LHCN-M2 (cell line): ENCODE measurements at places on chromosomes 3 and 15. TPM values are rescaled to one million over a fixed set of nuclear protein-coding genes. Genes with fewer than 3 reads are reported as not detected.

CHRNA5 gene
- 5.5 and 9.6 TPM in 2 replicates for total RNA-seq

TEX55 gene
- not detected in 2 replicates for total RNA-seq

NKTR gene
- 26.4 and 35.1 TPM in 2 replicates for total RNA-seq

- DNase-seq = peak; percentile 13
These were observed 8.0 kb upstream of the SLC22A13 start for GRCh38 chr3:38257583-38257982.

DNA sequence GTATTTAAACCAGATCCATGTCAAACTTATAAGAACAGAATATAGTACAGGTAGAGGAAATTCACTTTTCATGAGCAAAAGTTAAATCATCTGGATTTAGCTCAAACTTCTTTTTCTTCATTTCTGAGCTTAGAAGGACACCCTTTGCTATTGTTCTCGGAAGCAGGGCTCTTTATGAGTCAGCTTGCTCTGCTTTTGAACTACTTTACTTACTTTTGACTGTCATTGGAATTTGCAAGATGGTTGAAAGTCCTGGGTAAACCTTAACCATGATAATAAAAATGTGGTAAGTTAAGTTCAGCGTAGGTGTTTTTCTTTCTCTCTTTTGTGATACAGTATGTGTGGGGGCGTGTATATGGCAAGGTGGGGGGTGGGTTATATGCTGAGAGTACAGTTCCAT lies 312.7 kb upstream of the DPH6 start:
- DNase-seq = no peak

BFSP2 gene
- total RNA-seq = not detected in 2 replicates

DNAH12 gene
- 0.77 and 1.6 TPM in 2 replicates for total RNA-seq

RGMA gene
- 1.7 TPM in 1 of 2 replicates, not detected in the other for total RNA-seq

GRCh38 chr3:194986208-194987043 lies 284.5 kb downstream of the XXYLT1 start:
- DNase-seq = no peak

GRCh38 chr15:85379403-85380131 lies 836 bp upstream of the AKAP13 start:
- peak; percentile 33 for DNase-seq

GRCh38 chr15:57746786-57747185 lies 40.3 kb downstream of the POLR2M start:
- no peak for DNase-seq

ABCC5 gene
- total RNA-seq = 18.9 and 26.7 TPM in 2 replicates

DNA sequence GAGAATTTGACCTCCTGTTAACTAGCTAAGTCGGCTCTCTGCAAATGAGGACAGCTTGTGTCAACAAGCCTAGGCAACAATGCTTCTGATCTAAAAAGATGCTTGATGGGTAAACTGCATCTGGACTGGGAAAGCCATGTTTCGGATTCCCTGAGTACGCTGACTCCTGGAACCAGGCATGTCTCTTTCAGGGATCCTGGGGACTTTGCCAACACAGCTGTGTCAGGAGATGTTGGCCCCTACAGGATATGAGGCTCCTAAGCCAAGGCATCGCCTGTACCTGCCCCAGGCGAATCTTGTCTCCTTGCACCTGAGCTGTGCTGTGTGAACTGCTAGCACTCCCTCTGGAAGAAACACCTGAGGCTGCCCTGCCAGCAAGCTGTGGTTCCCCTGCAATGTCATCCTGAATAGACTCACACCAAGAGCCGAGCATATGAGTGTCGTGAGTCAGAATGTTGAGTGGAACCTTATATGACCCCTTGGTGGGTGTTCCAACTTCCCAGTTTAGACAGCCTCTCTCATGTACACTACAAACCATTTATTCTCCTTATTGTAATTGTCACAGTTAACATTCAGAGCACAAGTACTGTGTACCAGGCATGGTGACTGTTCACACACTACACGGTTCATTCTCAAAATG lies 17.0 kb downstream of the EOGT start:
- DNase-seq = no peak

GRCh38 chr3:32913790-32914446 lies 37.5 kb upstream of the CCR4 start:
- no peak for DNase-seq

SFMBT1 gene
- 5.3 and 5.8 TPM in 2 replicates for total RNA-seq

DNA sequence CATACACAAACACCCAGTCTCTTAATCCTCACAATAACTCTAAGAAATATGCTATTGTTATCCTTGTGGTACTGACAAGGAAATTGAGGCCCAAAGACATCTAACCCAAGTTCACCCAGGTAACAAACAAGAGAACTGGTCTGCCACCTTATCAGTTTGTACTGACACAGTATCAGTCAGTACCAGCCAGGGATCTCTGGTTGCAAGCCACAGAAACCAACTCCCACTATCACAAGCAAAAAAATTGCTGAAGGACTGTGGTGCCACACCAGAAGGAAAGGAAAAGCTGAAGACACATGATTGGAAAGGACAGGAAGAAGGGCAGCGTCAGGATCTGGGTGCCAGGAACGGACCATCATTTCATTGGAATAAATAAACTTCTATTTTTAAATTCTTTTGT lies 63.8 kb upstream of the GLCE start:
- DNase-seq = no peak

TMEM45A gene
- 36.3 and 38.8 TPM in 2 replicates for total RNA-seq

DNA sequence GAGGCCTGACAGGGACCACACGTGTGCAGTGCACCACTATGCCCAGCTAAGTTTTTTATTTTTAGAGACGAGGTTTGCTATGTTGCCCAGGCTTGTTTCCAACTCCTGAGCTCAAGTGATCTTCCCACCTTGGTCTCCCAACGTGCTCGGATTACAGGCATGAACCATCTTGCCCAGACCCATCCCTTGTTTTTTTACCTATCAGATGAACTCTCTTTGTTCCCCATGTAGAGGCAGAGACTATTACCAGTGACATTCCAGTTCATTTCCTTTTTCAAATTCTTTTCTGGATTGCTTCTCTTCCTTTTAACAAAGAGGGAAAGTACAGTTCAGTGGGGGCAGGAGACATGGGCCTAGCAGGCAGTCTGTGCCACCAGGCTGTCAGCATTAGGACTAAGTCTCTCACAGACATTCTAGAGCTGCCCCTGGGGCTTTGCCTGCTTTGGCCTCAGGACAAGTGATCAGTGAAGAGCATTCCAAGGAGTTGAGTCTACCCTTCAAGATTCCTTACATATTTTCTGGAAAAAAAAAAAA lies 103.5 kb upstream of the SLC7A14 start:
- peak; percentile 85 for DNase-seq

- no peak for DNase-seq
These were observed 5.1 kb downstream of the SLC41A3 start for GRCh38 chr3:126078866-126079265.

GRCh38 chr3:59189526-59189925 lies 139.7 kb upstream of the CFAP20DC start:
- DNase-seq = no peak

DNA sequence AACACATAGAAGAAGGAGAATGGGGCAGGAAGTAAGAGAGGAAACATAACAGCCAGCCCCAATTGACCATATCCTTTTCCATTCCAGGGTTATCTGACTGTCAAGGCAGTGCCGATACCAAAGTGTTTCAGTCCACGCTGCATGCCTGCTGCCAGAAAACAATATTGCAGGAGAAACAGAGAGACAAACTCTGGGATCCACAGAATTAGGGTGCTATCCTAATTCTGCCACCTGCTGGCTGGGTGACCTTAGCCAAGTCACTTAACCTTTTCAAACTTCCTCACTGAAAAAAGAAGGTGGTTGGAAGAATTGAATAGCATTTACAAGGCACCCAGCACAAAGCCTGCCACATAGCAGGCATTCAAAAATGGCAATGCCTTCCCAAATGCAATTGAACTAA lies 32.0 kb downstream of the GLB1 start:
- DNase-seq = no peak

GRCh38 chr3:18423401-18424212 lies 1.5 kb downstream of the SATB1 start:
- DNase-seq = peak; percentile 53

CISH gene
- total RNA-seq = 0.58 and 1.6 TPM in 2 replicates

ACAN gene
- under 0.01 TPM in 1 of 2 replicates, not detected in the other for total RNA-seq

GABRB3 gene
- not detected in 2 replicates for total RNA-seq

DNA sequence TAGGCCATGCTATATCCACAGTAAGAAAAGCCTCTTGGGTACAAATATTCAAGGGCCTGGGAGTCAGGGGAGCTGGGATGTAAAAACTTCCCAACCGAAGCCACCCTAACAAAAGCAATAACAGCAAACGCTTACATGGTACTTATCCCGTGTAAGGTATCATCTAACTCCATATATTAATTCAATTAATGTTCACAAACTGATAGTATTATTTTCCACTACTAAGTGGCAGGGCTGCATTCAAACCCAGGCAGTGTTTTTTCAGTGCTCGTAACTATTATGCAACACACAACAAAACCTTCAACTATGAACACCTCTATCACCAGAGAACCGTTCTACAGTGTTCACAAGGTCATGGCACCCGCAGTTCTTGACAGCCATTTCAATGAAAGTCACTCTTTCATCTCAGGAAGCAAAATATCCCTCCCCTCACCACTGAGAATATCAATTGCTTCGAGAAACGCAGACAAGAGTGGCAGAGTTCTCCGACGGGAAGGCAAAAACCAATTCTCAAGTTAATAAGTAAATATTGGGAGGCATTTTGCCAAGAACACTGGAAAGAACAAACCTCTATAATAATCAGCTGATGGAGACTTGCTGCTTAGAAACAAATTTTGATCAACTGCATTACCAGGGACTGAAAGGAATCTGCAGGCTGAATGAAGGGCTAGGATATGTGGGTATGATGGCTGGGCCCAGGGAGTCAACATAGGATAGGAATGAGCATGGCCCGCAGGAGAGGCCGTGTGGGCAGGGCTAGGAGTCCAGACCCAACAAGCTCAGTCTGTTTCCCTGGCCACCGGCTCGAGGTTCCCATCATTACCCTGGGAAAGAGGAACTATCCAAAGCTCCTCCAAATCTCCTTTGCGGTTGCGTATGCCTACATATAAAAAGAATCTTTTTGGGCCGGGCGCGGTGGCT lies 72.3 kb downstream of the XXYLT1 start:
- DNase-seq = no peak

PLD1 gene
- total RNA-seq = 1.1 and 1.5 TPM in 2 replicates

PRSS50 gene
- not detected in 2 replicates for total RNA-seq

DNA sequence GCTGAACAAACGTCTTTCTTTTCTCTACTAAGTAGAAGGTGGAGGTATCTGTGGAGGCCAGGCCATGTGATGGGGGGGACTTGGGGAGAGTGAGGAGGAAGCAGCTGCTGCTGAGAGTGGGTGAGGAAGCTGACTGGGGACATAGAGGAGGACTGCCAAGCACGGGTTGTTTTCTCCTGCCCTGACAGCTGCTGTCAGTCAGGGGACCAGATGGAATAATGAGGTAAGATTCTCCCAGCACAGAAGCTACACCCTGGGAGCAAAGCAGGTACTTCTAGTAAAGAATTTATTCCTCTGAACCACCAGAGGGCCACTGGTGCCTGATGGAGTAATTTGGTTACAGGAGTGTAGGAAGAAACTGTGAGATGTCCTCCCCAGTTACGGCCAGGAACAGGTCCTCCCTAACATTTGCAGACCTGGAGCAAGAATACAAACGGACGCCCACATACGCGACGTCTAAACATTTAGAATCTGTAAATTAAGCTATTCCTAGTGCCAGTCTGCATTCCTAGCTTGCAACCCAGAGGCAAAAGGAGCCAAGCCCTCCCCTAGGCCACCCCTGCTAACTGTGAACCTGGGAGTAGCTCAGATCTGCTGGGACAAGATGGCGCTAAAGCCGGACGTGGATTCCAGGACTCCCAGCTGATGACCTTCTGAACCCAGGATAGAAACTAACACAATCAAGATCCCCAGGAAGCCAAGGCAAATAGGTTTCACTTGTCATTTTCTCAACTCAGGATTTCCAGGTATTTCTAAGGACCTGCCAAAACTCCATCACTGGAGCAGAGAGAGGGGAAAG lies 14.8 kb downstream of the CRYGS start:
- DNase-seq = no peak

DNA sequence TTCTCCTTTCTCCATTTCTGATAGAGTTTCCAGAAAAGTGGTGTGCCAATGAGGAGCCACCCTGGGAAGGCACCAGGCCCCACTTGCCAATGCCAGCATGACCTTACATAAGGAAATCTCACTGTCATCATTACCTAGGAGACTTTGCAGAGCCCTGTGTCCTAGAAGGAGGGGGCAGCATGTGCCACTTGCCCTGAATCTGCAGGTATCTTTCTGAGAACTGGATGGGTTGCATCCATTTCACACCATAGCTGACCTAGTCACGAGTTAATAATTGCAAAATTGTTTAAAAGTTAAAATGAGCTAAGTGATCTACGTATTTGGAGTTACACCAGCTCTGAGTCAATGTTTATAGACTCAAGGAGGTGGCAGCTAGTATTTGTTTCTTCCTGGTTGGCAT lies 14.3 kb downstream of the CA12 start:
- DNase-seq = no peak

PPM1M gene
- 16.0 and 22.3 TPM in 2 replicates for total RNA-seq

DNA sequence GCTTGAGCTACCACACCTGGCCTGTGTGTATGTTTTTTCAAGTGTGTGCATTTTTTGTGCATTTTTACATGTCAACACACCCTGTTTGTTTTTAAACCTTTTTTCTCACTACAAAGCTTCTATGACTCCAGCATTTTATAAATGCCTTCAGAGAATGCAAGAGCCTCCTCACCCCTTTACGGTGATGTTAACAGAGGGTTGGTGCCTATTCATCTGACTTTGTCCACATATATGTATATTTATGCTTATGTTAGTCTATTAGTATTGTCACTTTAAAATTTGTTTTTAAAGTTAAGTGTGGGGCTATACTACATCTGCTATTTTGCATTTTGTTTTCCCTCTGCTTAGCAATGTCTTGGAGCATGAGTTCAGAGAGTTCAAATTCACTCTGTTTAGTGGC lies 45.8 kb downstream of the EEFSEC start:
- DNase-seq = no peak

DNA sequence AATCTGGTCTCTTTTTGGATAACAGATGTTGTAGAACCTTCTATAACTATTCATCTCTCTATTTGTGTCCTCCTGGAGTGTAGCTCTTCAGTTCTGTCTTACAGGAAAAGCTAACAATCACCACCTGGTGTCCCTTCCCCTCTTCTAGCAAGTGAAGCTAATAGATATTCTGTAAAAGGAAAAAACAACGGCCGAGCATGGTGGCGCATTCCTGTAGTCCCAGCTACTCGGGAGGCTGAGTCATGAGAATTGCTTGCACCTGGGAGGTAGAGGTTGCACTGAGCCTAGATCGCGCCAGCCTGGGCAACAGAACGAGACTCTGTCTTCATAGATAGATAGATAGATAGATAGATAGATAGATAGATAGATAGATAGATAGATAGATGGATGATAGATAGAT lies 779.4 kb downstream of the TUSC7 start:
- DNase-seq = no peak

TMIE gene
- not detected in 2 replicates for total RNA-seq

- DNase-seq = peak; percentile 49
These were observed 366.8 kb upstream of the ZNF385D start for GRCh38 chr3:22117751-22118346.
